ENCODE measurements at places on chromosomes 7 and 10.

DNA sequence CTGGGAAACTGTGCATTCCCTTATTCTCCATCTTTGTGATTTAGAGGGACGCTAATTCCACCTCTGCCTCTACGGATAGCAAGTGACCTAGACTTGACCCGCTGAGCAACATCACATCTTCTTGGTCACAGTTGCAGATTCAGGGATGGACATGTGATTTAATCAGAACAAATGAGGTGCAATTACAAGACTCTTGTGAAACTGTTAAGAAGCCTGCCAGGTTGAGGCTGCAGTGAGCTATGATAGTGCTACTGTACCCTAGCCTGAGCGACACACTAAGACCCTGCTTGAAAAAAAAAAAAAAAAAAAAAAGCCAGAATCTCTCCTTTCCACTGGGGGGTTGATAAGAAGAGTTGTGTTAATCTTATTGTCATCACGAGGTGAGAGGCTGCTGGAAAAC lies 14.4 kb downstream of the MPLKIP start:
- DNase-seq, result no peak

GRCh38 chr7:72709909-72710308 lies 118.1 kb downstream of the TYW1B start:
- no peak for DNase-seq

DNA sequence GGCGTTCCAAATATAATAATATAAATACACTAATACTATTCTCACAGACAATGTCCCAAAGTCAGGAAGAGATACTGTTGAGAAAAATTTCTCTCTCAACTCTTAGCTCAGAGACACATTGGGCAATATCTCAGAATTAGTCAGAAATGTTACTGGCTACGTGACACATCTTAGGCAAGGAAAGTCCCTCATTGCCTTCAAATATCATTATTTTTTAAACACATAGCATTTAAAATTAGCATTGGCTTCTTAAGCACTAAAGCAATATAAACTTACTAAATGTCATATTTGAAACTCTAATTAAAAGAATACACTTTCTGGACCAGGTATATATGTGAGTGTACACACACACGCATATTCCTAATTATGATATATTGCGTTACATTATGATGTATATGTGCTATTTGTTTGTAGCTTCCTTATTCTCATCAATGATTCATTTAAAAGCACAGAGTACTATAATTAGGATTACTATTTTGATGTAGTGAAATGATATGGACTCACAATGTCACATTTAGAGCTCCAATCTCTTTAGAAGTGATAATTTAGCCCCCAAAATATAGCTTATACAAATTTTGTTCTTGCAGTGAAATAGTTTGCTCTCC lies 255.8 kb downstream of the TWIST1 start:
- no peak for DNase-seq

DNA sequence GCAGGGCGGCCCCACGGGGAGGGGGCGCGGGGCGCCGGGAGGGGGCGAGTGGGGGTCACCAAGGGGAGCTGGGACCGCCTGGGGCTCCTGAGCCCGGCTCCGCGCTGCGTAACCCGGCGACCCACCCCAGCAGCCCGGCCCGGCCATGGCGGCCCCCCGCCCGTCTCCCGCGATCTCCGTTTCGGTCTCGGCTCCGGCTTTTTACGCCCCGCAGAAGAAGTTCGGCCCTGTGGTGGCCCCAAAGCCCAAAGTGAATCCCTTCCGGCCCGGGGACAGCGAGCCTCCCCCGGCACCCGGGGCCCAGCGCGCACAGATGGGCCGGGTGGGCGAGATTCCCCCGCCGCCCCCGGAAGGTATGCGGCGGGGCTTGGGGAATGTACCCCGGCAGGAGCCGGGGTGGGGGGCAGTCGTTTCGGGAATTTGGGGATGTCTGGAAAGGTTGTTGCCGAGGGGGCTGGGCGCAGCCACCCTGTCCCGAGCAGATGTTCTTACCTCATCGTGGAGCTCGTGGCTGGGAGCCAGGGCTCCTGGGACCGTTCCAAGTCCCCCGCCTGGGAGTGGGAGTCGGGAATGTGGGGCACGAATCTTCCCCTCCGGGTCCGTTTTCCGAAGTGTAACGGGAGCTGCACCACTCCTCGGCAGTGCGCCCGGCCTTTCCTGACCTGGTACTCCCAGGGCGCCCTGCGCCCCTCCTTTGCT lies 431 bp downstream of the ZYX start:
- DNase-seq, result no peak
